ENCODE measurements at places on chromosomes 6 and 20.

DNA sequence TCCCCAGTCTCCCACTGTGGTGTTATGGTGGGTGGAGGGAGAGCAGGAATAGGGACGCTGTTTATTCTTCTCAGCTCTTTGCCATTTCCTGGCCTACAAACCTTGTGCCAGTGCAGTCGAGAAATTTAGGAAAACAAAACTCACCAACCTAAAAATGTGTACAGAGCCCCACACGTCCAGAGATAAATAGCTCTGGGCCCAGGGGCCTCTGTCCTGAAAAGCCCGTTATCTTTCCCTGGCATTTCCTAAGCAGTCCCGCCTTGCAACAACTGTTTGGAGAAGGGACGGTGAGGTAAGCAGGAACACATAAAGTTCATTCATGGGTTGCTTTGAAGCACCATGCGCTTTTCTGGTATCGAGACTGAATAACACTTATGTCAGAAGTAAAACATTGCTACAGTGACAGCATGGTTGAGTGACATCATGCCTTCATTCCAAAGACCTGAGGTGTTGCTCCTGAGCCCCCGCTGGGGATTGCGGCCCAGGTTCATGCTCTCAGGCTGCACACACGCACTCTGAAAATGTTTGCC is 80.1 kb upstream of the NXT1 start:
- DNase-seq = no peak

DNA sequence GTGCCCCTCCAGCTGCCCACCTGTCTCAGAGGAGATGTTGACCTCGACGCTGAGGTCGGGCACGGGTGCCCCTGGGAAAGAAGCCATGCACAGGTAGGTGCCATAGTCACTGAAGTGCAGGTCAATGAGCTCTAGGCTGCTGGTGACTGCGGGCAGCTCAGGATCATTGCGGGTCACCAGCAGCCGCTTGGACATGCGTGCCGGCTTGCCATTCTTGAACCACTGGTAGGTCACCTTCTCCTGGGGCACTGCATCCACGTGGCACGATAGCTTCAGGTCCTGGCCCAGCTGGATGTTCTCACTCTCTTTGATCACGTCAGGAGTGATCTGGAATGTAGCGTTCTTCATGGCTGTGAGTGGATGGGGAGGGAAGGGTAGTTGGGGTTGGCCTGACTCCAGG is 45.7 kb downstream of the MDGA1 start:
- DNase-seq = no peak

DNA sequence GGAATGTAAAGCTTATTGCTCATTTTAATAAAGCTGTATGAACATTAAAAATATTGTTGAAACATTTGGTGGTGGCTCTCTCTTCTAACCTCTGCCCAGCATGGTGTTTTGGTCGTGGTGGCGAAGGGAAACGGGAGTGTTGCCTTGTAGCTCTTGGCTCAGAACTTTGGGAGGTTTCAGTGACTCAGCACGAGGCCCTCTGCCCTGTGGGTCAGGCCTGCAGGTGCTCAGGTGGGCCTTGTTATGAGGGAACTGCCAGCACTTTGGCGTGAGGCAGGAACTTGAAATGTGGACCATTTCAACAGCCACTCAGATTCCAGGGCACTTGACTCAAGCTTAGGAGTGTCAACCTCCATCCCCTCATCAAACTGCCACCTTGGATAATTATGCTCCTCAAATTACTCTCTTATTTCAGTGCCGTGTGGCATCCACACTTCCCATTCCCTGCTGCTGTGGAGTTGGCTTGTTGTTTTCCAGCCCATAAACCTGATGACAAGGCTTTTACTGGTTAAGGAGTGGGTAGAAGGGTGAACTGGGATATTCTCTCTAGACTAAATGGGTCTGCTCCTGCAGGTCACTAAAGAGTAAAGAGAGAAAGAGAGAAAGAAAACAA is 36.3 kb downstream of the PRDM1 start:
- no peak for DNase-seq

DNA sequence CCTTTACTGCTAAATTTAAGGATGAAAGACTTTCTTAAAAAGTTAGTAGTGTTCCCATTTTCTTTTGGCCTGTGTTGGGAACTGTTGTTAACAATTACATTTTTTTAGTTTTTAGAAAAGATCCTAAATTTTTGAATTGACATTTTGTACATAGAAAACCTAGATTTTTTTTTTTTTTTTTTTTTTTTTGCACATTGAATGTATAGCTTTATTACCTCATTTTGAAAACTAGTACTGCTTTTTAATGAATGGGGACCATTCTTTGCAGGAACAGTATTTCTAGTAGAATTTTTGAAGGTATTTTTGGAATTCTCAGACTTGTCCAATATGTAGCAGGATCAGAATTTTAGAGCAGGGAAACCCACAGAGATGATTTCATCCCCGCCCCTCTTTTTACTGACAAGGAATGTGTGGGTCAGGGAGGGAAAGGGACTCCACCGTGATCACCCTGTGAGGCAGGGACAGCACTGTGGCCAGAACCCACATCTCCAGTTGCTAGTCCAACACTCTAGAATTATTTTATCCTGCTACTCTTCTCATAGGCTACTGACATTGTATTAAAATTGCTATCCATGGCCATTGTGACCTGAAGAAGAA is 154.4 kb upstream of the SUPT3H start:
- DNase-seq = no peak
